ENCODE measurements at places on chromosomes 2 and 18. TPM values are rescaled to one million over a fixed set of nuclear protein-coding genes. Genes with fewer than 3 reads are reported as not detected.

Gene PLA2R1
- total RNA-seq = 0.64 TPM

Gene GALNT13
- total RNA-seq = not detected

Gene RAPGEF4
- 0.92 TPM for total RNA-seq

Gene TRIM43
- not detected for total RNA-seq

Gene ABCG8
- not detected for total RNA-seq

Gene EFEMP1
- 11.2 TPM for total RNA-seq

Gene ATG9A
- 124 TPM for total RNA-seq

Gene KYNU
- 0.69 TPM for total RNA-seq

Gene TFPI
- 48.2 TPM for total RNA-seq

Gene RAB11FIP5
- total RNA-seq = 22.9 TPM

Gene ATP6V1B1
- 0.53 TPM for total RNA-seq

Gene CDK15
- 0.40 TPM for total RNA-seq

Gene TBR1
- not detected for total RNA-seq

Gene TGFBRAP1
- total RNA-seq = 21.4 TPM

Gene KIAA2012
- total RNA-seq = not detected

Gene CREG2
- total RNA-seq = 0.13 TPM

Gene RTP5
- not detected for total RNA-seq

Gene PMAIP1
- 0.89 TPM for total RNA-seq

Gene ATP5MC3
- 349 TPM for total RNA-seq
